DMS79 treated with DMSO at 0.1 percent for 48 hours (cell line): ENCODE measurements at places on chromosomes 1 and 21.

- DNase-seq: no peak
These were observed 6.9 kb upstream of the HLX start for GRCh38 chr1:220872296-220872695.

DNA sequence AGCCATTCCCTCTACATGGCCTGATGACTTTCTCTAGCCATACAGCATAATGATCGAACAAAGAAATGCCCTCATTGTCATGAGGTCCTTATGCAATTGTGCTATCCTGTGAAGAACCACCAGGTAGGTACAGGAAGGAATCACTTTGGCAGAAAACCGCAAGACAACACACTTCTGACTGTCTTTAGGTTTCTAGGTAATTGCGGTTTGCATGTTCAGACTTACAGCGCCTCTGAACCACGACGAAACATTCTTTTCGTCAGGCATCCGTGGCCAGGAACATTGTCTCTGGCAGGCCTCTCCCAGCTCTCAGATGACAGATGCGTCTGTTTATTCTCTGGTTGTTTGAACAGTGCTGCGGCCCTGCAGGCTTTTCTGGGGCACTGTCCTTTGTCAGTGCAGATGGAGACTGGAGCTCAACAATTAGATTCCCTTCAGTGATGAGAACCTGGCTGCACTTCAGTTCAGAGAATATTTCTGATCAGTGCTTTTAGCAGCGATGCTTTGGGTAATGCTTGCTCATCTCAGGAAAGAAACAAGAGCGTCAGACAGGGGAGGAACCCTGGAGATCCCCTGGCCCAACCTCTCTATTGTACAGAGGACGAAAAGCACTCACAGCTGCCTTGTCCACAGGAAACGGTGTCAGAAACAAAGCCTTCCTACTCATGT, 63.4 kb downstream of the B3GALT5 start:
- DNase-seq: peak; percentile 100

DNA sequence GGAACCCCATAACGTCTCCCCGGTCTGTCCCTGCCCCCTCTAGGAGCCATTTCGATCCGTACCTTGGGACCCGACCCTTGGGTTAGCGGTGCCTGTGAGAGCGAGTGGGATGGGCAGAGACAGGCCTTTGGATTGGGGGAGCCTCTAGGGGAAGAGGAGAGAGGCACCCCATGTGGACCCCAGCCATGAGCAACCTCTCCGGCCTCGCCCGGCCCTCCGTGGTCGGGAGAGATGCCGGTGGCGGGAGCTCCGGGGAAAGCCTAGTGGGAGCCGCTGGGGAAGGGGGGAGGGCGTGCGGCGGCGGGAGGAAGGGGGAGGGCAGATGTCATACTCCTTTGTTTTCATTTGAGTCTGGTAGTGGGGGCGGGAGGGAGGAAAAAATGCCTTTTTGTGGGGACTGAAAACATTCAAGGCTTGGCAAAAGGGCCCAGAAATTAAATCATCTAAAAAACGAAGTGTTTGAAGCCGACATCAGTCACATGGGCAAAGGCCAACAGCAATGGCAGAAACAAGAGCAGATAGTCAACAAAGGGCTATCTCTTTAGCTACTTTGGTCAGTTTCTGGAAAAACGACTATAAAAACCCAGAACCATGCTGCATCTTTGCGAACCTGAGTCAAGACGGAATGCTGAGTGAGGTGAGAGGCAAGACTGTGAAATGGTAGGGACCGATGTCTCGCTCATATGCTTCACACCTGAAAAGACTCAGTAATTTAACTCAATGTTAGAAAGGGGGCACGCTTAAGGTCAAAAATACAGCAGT, 758 bp downstream of the PTBP2 start:
- peak; percentile 58 for DNase-seq

- no peak for DNase-seq
These were observed 218.8 kb downstream of the ADGRL2 start for GRCh38 chr1:82019508-82019907.

DNA sequence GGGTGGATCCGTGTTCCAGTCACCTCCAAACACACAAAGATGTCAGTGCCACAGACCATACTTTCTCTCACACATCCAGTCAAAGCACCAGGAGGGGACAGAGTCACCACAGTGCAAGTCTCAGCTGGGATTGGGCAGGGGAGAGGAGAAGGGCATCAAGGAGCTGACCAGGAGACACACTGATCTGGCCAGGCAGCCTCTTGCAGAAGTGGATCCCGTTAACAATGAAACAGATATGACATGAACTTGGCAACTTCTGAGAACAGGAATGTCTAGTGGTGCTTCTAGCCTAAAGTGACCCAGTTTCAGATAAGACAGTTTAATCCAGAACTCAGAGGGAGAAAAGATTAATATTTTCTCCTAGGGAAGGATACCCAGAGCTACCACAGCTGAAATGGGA, 71.0 kb downstream of the HIVEP3 start:
- no peak for DNase-seq

DNA sequence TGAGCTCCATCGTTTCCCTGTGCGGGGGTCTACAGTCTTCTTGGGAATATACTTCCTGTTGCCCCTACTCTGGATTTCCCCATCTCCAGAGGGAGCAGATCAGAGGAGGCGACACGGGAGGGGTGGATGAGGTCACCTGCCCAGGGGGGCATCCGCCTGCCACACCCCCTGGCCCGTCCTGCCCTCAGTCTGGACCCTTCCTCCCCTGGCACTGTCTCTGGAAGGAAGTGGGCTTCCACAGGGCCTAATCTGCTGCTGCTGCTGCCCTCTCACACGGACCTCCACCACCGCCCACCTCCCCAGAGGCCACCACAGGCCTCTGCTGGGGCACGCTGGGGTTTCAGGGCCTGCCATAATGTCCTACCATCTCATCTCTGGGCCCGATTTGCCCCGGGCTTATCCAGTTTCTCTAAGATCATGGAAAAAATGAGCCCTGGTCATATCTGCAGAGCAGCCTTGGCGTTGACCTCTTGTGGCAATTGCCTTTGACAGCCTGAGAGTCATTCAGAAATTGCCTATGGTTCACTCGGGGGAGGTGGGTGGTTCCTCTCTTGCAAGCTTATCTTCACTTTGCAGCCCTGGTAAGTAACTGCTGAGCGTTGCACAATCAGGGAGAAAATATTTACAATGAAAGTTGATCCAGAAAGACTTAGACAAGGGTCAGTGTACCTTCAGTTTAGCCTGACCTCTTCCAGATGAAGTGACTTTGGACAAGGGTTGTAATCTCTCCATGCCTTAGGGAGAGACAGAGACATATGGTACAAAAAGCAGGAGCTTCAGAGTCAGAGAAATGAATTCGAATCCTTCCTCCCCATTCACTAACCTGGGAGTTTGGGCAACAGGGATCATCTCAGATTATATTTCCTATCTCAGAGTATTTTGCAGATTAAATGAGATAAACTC, 252.4 kb downstream of the TOMM20 start:
- no peak for DNase-seq

- no peak for DNase-seq
These were observed 40.9 kb downstream of the PLA2G4A start for GRCh38 chr1:186869526-186870228.

DNA sequence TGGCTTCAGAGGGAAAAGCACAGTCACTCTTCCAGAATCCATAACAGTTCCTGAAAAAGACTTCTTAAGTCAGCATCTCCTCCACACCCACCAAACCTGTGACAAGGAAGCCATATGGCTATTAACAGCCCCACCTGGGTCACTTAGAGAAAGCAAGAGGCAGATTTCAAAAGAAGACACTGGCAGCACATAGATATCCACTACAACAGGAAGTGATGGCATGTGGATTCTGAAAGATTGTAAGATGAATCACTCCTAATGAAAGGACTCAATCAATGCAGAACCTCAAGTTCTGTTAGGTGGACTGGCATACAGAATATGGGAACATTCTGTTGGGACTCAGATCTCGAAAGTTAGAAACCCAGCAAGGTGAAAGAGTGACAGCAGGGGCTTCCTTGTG, 365.9 kb downstream of the TGFB2 start:
- DNase-seq: no peak

GRCh38 chr1:72285074-72285425, 2.7 kb upstream of the NEGR1 start:
- DNase-seq: peak; percentile 44

GRCh38 chr21:32183396-32183795, 95.5 kb downstream of the MIS18A start:
- no peak for DNase-seq

DNA sequence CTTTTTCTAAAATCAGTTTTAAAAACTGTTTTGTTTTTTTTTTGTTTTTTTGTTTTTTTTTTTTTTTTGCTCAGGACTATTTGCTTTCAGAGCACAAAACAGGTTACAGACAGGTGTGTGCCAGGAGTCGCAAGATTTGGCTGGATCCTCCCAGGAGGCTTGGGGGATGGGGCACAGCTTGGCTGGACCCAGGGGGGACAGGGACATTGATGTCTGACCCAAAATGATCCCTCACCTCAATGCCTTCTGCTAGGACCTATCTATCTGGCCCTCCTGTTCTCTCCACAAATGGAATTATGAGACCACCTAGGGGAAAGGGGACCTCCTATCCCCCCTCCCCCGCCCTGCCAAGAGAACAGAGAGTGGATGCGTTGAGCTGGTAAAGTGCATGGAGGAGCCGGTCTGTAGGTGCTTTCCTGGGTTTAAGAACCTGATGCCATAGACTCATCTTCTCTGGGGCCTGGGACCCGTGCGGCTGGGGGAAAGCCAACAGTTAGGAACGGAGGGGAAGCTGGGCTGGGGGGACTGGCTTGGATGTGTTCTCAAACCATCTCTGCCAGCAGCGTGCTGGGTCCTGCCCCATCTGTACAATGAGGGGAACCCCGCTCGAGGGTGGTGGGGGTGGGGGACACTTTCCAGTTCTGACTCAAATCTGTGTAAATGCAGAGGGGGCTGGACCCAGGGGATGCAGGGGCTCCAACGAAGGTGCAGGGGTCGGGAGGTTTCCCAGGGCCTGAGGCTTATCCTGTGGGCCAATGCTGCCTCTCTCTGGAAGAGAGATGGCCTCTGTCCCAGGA, 28.9 kb downstream of the RUNX3 start:
- DNase-seq: no peak

DNA sequence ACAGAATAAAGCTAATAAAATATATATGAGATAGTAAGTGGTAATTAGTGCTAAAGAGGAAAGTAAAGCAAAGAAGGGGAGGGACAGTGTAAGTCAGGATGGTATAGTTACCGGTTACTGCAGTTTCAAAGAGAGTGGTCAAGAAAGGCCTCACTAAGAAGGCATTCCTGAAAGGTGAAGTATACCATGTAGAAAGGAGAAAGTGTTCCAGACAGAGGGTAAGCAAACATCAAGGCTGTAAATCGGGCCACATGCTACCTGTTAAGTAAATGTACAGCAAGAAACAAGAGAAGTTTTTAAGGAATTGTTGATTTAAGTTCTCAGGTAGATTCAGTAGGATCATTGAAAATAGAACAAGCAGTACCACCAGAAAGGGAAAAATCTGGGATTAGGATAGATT, 9.7 kb downstream of the DESI2 start:
- DNase-seq: no peak

- DNase-seq: no peak
These were observed 103.8 kb downstream of the TOMM20 start for GRCh38 chr1:235024711-235025421.

DNA sequence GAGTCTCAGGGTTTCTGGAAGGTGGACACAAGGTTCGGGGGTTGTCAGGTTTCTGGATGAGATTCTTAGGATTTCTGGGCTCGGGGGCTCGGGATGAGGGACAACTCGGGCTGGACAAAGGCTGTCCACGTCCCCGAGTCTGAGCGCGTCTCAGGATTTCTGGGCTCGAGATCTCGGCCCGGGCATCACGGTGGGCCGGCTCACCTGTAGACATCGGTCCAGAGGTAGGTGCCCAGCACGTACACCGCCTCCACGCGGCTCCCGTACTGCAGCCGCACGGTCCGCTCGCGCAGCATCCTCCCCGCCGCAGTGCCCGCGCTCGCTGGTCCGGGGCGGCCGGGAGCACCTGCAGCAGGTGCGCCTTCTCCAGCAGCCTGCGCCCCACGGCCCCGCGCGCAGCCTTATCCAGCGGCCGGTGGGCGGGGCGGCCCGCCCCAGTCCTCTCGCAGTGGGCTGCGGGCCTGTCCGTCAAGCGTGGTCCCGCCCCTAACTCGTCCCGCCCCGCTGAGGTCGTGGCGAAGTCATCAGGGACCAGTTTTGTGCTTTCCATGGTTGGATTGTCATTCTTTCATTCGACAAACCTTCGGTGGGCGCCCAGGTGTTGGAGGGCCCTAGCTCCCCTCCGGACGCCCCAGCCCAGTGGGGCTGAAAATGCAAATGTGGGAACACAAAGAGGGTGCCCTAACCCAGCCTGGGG, at the start of gene PADI2:
TSS of gene PADI2 (minus strand) at position 376 of the 697 bp plus-strand sequence. CDS start at position 296, 80 bp downstream.
- DNase-seq: peak; percentile 78

GRCh38 chr1:201369209-201369608, 8.3 kb downstream of the TNNT2 start:
- DNase-seq: no peak

DNA sequence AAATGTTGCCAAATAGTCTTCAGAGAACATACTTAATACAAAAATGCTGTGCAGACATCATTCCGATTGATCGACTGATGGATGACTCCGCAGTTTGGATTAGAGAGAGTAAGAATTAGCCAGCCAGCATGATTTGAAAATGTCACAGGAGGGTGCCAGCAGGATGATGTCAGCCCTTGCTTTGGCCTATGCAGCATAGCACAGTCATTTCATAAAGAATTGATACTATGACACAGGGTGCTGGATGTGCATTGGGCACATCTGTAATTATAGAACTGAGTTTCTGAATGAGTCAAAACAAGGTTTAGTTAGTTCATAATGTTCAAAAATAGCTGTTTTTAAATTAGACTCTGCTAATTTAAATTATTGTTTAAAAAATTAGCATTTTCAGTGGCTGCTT, 21.6 kb upstream of the TRAF5 start:
- DNase-seq: no peak

GRCh38 chr21:41367945-41368734, 6.3 kb downstream of the MX2 start:
- no peak for DNase-seq

DNA sequence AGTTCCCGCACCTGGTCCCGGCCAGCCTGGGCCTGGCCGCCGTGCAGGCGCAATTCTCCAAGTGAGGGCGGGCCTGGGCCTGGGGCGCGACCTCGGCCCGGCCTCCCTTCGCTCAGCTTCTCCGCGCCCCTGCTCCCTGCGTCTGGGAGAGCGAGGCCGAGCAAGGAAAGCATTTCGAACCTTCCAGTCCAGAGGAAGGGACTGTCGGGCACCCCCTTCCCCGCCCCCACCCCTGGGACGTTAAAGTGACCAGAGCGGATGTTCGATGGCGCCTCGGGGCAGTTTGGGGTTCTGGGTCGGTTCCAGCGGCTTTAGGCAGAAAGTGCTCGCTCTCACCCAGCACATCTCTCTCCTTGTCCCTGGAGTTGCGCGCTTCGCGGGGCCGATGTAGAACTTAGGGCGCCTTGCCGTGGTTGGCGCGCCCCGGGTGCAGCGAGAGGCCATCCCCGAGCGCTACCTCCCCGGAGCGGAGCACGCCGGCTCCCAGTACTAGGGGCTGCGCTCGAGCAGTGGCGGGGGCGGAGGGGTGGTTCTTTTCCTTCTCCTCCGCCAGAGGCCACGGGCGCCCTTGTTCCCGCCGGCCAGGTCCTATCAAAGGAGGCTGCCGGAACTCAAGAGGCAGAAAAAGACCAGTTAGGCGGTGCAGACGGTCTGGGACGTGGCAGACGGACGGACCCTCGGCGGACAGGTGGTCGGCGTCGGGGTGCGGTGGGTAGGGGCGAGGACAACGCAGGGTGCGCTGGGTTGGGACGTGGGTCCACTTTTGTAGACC, 1.2 kb downstream of the OLIG1 start:
- DNase-seq: no peak
